ENCODE measurements at places on chromosomes 4 and X.

DNA sequence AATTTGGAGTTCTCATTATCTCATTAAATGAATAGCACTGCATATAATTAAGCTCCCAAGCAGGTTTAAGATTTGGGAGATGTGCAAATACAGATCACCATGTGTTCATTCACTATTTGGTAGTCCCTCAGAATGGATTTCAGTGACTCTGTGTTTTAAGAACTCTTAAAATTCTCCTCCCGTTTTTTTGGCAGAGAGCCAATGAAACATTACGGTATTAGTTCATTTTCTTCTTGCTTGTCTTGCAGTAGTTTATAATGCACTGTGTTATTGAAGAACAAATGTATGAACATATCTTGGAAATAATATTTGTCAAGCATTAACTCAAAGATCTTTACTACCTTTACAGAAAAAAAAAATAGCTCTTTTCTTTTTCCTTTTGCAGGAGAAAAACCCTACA lies 32.7 kb downstream of the KLF3 start:
- DNase-seq = no peak

DNA sequence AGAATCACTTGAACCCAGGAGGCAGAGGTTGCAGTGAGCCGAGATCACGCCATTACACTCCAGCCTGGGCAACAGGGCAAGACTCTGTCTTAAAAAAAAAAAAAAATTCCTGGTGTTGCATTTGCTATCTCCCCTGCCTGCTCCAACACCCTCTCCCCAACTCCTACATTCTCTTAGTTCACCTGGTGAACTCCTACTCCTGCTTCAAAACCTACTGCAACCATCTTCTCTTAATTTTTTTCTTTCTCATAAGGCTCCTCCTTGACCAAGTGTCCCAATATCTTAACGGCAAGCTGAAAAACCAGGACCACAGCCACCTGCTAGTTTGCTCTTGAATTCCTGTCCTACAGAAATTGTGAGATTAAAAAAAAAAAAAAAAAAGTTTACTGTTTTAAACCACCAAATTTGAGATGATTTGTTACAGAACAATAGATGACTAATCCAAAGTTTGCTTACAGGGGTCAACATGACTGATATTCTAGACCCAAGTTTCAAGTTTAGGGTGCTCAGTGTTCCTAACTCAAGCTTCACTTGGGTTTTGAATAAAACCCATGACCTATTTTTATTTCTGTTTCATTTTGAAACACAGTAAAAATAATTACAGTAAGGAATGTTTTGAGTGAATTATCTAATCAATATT lies 13.1 kb upstream of the ANXA5 start:
- no peak for DNase-seq

DNA sequence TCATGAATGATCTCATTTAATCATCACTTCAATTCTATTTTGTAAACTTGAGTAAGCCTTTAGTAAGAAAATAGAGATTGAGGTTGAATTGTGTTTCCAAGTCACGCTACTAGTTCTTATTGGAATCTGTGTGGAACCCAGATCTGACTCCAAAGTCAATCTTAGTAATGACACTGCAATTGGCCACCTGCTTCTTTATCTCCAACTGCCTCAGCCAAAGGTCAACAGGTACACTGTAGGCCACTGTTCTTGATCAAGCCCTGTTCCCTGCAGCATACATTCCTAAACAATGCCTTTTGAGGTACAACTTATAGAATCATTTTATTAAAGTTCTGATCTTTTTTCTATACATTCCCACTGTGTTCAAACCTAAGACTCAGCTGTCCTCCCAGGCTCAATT lies 45.5 kb upstream of the CXCL13 start:
- no peak for DNase-seq

- DNase-seq = no peak
Observed at GRCh38 chr4:178081896-178082295, 639.7 kb upstream of the AGA start.

DNA sequence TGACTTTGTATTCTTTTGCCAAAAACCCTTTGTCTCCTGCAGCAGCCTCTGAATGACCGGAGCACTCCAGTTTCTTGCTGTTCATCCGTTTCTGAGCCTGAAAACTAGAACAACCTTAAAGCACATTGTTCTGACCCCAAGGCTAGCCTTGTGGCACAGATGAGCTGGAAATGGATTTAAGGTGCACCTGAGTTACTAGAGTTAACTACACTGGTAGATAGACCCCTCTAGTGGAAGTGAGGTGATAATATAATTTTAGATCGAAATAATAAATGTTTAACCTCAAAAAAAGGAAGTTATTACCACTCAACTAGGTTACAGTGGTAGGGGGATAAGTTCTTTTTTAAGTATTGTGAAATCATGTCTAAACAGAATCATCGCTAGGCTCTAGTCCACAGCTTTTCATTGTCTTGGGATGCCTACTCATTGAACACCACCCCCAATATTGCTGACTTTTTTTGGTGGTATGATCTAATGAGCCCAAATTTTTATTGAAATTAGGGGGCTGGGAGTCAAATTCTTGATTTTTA lies 2.7 kb downstream of the PLS3 start:
- DNase-seq = no peak
